ENCODE measurements at places on chromosomes 12 and 14. TPM values are rescaled to one million over a fixed set of nuclear protein-coding genes. Genes with fewer than 3 reads are reported as not detected.

ASIC1 gene
- total RNA-seq = 13.2 TPM

SPX gene
- 10.4 TPM for total RNA-seq

GAS2L3 gene
- 3.1 TPM for total RNA-seq

PPP2R3C gene
- total RNA-seq = 31.4 TPM

WNT1 gene
- not detected for total RNA-seq

APOF gene
- not detected for total RNA-seq

TCP11L2 gene
- total RNA-seq = 14.2 TPM

CACNA2D4 gene
- total RNA-seq = 0.09 TPM

WNK1 gene
- 42.6 TPM for total RNA-seq

AHSA1 gene
- 70.8 TPM for total RNA-seq

FBLN5 gene
- 544 TPM for total RNA-seq

COX8C gene
- not detected for total RNA-seq

PTGER2 gene
- total RNA-seq = 3.2 TPM

MMP17 gene
- total RNA-seq = 18.5 TPM

COX6A1 gene
- 360 TPM for total RNA-seq

CLEC4C gene
- total RNA-seq = not detected

FGF6 gene
- not detected for total RNA-seq

ADAMTS20 gene
- not detected for total RNA-seq

RPL10L gene
- total RNA-seq = not detected

RERGL gene
- total RNA-seq = not detected

LRRC9 gene
- not detected for total RNA-seq

PROX2 gene
- total RNA-seq = not detected

RIMBP2 gene
- total RNA-seq = 0.23 TPM

C14orf39 gene
- not detected for total RNA-seq

NPAS3 gene
- total RNA-seq = 0.51 TPM

KLRC1 gene
- total RNA-seq = not detected

RNASE1 gene
- 1.3 TPM for total RNA-seq

PLXNC1 gene
- total RNA-seq = 9.8 TPM

AMDHD1 gene
- total RNA-seq = not detected

GALNT8 gene
- 0.12 TPM for total RNA-seq

TEX52 gene
- total RNA-seq = not detected

RFX4 gene
- not detected for total RNA-seq

SDSL gene
- total RNA-seq = 9.6 TPM

SOS2 gene
- 10.1 TPM for total RNA-seq

TEX22 gene
- 0.82 TPM for total RNA-seq

CCDC197 gene
- not detected for total RNA-seq

SALL2 gene
- total RNA-seq = 8.5 TPM

KCNJ8 gene
- total RNA-seq = 2.3 TPM

C12orf56 gene
- total RNA-seq = not detected

SMIM41 gene
- 2.0 TPM for total RNA-seq

GARIN6 gene
- total RNA-seq = not detected

MEG3 gene
- total RNA-seq = 117 TPM

CLEC2A gene
- total RNA-seq = not detected
